ENCODE measurements at places on chromosomes 7 and 10.

GRCh38 chr10:61321041-61321857 is 131.9 kb downstream of the TMEM26 start:
- no peak for DNase-seq

DNA sequence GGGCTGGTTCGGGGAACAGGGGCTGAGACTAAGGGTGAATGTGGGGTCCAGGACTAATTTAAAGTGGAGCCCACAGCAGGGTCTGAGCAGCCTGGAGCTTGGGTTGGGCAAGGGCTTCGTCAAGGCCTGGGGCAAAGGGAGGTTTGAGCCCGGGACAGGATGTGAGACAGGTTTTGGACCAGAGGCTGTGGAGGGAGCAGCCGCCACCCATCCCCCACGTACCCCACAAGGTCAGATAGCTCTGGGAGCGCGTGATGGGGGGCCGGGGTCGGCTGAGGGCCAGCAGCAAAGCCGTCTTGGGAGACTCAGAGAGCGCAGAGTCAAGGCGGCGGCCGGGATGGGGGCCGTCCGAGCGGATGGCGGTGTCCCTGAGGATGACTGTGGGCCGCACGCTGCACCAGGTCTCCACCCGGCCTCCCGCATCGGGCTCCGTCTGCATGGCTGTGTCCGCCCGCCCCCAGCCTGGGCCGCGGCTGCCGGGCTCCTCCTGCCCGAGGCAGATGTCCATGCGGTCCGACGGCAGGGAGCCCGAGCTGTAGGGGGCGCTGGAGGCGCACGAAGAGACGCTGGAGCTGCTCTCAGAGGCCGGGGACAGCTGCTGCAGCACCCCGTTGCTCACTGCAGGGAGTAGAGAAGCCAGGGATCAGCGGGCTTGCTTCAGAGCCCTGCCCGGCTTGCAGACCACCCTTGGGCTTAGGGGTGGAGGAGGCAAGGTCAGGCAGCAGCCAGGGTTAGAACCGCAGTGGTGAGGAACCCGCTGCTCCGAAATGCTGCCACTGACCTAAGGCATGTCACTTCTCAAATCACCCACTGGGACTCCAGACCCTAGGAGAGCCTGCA is 12.1 kb downstream of the PDZD7 start:
- DNase-seq: peak; percentile 62

GRCh38 chr7:75738604-75738974 is at the start of gene HIP1:
Gene HIP1, minus strand, starts transcription at chr7:75738941. Its CDS starts 21 bp downstream, at chr7:75738920.
- DNase-seq: peak; percentile 5

GRCh38 chr7:91784469-91784868 is 96.0 kb downstream of the MTERF1 start:
- DNase-seq: no peak

DNA sequence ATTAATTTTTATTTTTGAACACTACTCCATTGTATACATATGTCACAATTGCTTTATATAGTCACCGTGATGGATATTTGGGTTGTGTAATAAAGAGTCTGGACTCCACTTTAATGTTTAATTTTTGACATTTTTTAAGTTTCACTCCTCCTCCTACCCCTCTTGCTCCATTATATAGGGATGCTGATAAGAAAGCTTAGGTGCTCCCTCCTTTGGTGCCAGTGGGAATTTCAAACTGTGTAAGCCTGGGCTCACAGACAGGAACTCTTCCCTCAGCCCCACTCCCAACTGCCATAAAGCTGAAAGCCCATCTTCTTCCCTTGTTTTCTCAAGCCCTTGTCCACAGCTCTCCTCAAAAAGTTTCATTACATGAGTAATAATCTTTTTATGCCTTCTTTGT is 47.6 kb downstream of the TWIST1 start:
- DNase-seq: no peak

- DNase-seq: no peak
These were observed 1.6 kb downstream of the MSRB2 start for GRCh38 chr10:23096802-23097549.

GRCh38 chr7:15643000-15643705 is 43.3 kb downstream of the MEOX2 start:
- DNase-seq: no peak

DNA sequence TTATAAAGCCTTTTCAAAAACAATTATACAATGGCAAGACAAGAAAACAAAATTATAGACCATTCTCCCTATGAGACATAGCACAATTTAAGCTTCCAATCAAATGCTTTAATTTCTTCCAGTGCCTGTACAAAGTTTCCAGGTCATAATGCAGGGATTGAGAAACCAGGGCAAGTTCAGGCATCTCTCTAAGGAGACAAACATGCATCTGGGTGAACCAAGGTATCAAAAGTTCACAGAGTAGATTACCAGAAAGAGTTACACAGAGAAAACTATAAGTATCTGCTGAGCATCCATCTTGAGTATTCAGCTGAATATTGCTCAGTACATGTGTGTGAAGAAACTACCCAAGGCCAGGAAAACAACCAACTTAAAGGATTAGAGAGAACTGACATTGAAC is 89.1 kb downstream of the COL28A1 start:
- no peak for DNase-seq

- no peak for DNase-seq
These were observed 90.4 kb downstream of the KIAA1549 start for GRCh38 chr7:138890499-138891445.

GRCh38 chr10:118840071-118840775 is 85.5 kb upstream of the CACUL1 start:
- DNase-seq: no peak

GRCh38 chr7:881441-882234 is 5.3 kb downstream of the GET4 start:
- DNase-seq: no peak

DNA sequence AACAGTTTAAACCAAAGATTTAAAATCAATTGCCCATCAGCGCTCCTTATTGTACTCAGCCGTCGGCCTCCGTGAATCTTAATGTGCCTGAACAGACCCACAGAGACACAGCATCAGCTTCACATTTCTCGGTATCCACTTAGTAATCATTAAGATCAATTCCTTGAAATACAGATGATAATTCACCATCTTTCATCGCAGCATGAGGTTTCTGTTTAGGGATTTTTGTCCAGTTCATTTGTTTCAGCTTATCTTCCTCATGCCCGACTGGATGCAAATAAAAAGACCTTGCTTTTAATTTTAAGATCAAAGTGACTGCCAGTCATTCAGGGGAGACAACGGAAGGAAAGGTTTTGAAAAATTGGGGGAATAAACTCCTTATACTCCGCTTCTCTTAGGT is 207.8 kb downstream of the WDR37 start:
- DNase-seq: no peak

DNA sequence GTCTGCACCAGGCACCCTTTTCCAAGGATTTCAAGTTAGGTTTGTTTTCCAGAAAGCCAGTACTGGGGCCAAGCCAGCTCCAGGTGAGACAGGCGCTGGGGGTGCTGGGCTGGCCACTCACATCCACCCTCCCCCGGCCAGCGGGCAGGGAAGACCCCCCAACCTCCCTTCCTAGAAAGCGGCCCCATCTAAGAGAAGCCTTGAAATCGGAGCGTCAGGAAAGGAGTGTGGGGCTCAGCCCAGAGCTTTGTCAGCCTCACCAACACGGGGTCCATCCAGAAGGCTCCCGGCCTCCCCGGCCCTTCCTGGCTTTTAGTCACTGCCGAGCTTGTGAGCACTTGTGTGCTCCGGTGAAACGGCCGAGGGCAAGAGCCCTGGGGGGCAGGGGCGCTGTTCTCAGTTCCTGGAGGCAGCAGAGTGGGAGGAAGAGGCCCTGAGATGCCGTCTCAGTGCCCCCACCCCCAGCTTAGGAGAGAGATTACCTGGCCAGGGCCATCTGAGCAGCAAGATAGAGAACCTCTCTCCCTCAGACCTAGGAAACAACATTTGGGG is 39.6 kb downstream of the PDGFA start:
- no peak for DNase-seq

Data from stimulated activated CD4-positive, alpha-beta T cell treated with anti-CD3 and anti-CD28 coated beads, TNF-alpha, amount 100 ng/mL, for 1 hour (primary cell).